ENCODE measurements at places on chromosomes 3 and 15.

GRCh38 chr15:37094333-37094914, 5.9 kb downstream of the MEIS2 start:
- DNase-seq = no peak

- DNase-seq = no peak
These were observed 7.2 kb downstream of the BRK1 start for GRCh38 chr3:10122724-10123123.

DNA sequence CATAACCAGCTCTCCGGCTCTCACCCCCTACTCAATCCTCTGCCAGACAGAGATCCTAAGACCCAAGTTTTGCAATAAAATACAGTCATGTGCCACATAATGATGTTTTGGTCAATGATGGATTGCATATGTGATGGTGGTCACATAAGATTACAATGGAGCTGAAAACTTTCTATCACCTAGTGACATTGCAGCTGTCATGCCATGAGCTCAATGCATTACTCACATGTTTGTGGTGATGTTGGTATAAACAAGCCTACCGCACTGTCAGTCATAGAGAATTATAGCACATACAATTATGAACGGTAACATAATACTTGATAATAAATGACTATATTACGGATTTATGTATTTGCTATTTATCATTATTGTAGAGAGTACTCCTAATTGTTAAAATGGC, 26.9 kb upstream of the SAMMSON start:
- no peak for DNase-seq

DNA sequence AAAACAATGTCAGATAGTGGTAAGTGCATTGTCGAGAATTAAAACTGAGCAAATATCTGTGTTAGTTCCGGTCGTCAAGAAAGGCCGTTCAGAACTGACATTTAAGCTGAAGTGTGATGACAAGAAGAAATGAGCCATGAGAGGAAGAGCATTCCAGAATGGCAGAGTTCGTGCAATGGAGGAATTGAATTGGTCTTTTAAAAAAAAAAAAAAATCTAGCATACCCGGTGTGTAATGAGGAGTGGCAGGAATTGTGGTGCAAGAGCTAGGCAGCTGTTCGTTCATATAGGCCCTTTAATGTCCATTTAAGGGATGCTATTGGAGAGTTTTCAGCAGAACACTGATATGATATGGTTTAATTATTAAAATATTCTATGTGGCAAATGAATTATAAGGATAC, 2.6 kb upstream of the GBE1 start:
- no peak for DNase-seq
